T-helper 17 cell (primary cell): ENCODE measurements at places on chromosomes 7 and 10.
A peak's percentile ranks its signal among the peaks of the same experiment; 100 is the strongest.

- no peak for DNase-seq
Observed at GRCh38 chr7:131550846-131551245, 5.6 kb downstream of the PODXL start.

DNA sequence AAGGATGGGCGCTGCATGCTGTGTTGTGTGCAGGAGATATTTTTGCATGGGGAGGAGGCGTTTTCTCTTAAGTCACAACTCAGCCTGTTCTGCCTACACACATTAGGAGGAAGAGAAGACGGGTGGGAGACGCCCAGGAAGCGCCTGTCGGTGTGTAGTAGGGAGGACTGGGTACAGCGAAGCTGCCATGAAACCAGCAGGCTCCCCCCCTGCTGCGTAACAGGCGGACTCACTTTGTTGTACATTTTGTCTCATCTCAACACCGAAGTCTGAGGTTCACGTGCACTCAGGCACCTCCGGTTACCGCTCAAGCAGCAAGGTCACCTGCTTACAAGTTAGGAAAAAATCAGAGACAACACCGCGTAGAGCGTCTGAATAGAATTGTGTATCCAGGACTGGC is 56.3 kb downstream of the CRTAC1 start:
- DNase-seq: no peak

GRCh38 chr7:8378349-8379019 is 54.9 kb upstream of the NXPH1 start:
- no peak for DNase-seq

DNA sequence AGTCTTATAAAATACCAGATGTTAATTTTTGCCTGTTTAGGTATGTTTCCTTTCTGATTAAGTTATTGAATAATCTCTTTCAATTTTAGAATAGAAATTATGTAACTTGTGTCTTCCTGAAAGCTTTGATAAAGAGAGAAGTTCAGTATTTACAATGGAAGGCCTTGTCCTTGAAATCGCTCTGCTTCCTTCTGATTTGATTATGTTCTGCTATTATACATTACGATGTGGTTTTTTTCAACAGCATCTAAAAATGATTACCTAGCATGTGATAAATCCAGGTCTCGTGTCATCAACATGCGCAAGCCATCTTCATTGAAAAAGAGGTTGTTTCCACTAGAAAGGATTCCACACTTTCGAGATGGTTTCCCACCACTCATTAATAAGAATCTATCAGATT is 96.5 kb upstream of the SLC26A5 start:
- DNase-seq: no peak

DNA sequence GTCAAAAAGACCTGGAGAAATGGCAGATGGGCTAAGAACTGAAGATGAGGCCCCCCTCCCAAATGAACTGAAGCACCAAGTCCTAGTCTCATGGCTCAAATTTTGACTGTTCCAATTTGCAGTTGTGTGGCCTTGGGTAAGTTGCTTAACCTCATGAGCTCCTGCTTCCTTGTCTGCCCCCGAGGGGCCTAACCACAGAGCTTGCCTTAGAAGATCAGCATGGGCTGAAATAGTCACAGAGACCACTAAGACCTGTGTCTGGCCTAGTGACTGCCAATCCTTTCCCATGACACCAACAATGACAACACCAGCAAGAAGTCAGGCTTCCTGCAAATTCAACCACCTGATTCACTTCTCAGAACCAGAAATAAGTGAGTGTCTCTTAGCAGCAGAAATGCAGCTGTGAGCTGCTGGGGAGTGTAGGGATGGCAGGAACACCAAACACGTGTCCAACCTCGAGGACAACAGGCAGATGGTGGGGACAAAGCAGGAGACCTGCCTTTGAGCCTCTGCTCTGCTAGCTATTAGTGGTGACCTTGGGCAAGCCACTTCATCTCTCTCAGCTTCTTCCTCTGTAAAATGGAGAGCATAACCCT is 23.7 kb downstream of the CRHR2 start:
- DNase-seq: no peak

GRCh38 chr7:150740053-150740452 is 2.8 kb downstream of the GIMAP5 start:
- DNase-seq: no peak

DNA sequence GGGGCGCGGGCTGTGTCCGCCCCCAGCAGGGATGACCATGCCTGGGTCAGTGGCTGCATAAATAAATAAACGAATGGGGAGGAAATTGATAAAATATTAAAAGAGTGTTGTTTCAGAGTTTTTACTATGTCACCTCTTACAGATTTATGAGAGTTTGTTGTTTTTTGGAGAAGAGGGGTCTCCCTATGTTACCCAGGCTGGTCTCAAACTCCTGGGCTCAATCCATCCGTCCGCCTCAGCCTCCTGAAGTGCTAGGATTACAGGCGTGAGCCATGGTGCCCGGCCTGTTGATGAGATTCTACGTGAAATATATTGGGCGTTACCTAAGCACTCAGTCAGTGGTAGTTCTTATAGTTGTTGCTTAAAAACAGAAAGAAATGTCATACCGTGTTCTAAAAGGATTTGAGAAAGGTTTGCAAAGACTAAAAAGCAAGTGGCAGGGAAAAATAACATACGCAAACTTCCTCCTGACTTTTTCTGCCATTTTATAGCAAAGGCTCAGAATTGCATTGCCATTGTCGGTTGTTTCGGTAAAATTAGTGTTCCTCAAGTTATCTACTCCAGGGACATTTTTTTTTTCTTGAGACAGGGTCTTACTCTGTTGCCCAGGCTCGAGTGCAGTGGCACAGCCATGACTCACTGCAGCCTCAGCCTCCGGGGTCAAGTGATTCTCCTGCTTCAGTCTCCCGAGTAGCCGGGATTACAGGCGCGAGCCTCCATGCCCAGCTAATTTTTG is 39.5 kb upstream of the FOXK1 start:
- no peak for DNase-seq

DNA sequence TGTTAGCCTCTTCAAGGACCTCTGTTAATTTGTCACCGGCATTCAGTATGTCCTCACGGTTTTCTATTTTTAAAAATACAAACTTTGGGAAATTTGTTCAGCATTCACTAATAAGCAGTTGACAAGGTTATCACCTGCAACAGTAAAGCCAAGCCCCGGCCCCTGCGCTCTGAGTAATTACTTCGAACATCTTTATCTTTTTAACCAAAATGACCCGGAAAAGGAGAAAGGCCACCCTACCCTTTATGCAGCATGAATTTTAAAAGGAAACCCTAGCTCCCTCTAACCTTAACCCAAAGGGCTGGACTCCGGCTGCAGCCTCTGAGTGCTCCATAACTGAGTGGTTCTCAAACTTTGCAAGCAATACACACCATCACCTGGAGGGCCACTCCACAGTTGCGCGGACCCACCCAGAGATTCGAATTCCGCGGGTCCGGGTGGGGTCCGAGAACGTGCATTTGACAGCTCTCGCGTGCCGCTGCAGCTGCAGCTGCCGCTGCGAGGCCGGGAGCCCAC is 940 bp downstream of the NSMCE4A start:
- DNase-seq: no peak

GRCh38 chr10:128462844-128463243 is 336.6 kb upstream of the MKI67 start:
- DNase-seq: no peak

DNA sequence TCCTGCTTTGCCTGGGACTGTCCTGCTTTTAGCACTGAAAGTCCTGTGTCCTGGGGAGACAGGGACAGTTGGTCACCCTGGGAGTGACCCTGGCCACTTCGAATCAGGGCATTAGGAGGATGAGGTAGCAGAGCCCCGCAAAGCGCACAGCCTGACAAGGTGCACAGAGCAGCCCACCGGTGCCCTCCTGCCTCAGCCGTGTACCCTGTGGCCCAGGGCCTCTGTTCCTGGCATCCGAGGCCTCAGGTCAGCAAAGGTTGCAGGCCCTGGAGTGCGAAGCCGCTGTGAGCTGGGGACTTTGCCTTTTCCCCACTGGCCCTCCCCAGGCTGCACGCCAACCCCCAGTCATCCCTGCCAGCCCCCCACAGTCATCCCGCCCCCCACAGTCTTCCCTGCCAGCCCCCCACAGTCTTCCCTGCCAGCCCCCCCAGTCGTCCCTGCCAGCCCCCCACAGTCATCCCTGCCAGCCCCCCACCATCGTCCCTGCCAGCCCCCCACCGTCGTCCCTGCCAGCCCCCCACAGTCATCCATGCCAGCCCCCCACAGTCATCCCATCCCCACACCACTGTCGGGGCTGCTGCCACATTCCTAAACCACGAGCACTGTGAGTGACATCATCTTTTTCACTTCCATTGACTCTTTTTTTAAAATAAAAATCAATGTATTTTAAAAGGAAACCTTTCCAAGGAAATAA is 91.8 kb downstream of the RGS10 start:
- DNase-seq: no peak

- no peak for DNase-seq
Observed at GRCh38 chr10:123821136-123821535, 70.5 kb downstream of the CPXM2 start.

- DNase-seq: no peak
Observed at GRCh38 chr10:49096890-49097445, 18.4 kb downstream of the VSTM4 start.

DNA sequence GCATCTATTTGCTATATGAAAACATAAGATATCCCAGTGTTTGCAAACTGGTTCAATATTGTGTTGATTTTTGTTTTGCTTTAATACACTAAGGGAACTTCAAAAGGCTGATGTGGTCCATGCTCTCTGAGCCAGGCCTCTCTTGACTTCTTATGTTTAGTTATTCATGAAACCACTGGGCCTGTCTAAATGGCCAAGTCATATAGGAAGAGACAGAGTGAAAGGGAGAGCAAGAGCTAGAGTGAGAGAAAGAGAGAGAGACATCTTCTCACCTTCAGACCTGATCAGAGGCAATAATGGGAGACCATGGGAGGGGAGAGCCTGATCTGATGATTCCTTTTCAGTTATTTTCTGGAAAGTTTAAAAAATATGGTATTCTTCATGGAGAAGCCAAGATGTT is 6.1 kb upstream of the FAS start:
- no peak for DNase-seq

GRCh38 chr7:120053390-120053961 is 219.5 kb upstream of the KCND2 start:
- DNase-seq: no peak

GRCh38 chr7:80134536-80135308 is at the start of gene GNAI1:
TSS of gene GNAI1 (plus strand) at chr7:80134831. CDS start at chr7:80135161, 330 bp downstream.
- DNase-seq: no peak

GRCh38 chr10:97270523-97271154 is 21.8 kb downstream of the ARHGAP19 start:
- no peak for DNase-seq

GRCh38 chr10:117662126-117662525 is 119.6 kb downstream of the EMX2 start:
- no peak for DNase-seq

GRCh38 chr7:8147760-8148463 is 114.1 kb downstream of the ICA1 start:
- no peak for DNase-seq

GRCh38 chr7:123977081-123977480 is 52.0 kb downstream of the SPAM1 start:
- DNase-seq: no peak

DNA sequence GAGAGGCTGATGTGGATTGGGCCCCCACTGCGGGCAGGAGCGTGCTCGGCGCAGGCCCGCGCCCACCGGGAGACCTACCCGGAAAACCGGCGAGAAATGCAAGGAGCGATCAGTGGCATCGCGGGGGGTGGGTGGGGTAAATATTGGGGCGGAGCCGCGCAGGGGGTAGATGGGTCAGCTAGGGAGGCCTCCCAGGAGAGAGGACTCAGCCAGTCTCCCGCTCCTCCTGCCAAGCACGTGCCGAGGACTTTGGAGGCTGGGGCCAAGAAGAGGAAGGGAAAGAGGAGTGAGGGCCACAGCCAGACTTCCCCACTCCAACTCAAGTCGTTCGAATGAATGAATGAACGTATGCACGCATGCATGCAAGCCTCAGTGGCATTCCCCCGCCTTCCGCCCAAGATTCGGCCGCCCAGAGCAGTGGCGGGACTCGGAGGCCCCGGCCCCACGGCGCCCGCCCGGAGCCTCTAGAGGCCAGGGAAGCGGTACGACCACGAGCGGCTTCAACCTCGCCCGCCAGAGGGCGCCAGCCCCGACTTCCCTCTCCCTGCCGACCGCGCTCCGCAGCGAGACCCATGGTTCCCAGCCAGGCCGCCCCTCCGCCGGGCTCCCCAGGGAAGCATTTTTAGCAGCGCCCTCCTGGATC is 3.6 kb downstream of the NPM3 start:
- peak; percentile 83 for DNase-seq

DNA sequence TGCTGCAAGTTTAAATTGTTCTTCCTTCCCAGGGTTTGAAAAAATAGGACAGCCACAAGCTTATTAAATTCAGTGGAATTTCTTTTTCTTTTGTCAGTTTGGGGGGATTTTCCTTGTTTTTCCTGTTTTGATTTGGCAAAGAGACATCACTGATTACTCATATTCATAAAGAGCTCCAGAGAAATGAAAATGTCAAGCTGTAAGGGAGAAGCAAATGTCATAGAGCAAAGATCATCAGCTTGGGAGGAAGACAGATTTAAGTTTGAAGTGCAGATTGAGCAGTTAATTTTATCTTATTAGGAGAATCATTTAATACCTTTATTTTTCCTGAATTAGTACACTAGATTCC is 255.8 kb upstream of the PHYHIPL start:
- no peak for DNase-seq

- no peak for DNase-seq
Observed at GRCh38 chr10:123236126-123236525, 81.9 kb downstream of the BUB3 start.

- no peak for DNase-seq
Observed at GRCh38 chr7:114534953-114535352, 120.3 kb downstream of the FOXP2 start.

DNA sequence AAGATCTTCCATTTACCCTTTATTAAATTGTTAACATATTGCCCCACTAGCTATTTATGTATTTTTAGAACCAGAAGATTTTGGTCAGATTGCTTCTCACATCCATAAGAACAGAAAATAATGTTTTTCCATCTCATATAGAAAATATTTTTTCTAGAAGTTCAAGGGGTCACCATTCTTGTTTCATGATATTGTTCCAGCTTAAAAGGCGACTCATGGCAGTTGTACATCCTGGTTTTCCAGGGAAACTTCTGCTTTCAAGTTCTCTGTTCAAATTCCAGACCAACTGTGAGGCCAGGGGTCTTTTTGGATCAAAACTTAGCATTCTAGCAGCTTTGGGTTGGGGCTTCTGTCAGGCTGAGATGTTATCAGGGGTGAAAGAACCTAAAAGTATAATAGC is 84.4 kb downstream of the LRRC4 start:
- DNase-seq: no peak

GRCh38 chr10:118771976-118772375 is 17.2 kb upstream of the CACUL1 start:
- DNase-seq: no peak

- DNase-seq: no peak
Observed at GRCh38 chr10:128465697-128466096, 339.5 kb upstream of the MKI67 start.

DNA sequence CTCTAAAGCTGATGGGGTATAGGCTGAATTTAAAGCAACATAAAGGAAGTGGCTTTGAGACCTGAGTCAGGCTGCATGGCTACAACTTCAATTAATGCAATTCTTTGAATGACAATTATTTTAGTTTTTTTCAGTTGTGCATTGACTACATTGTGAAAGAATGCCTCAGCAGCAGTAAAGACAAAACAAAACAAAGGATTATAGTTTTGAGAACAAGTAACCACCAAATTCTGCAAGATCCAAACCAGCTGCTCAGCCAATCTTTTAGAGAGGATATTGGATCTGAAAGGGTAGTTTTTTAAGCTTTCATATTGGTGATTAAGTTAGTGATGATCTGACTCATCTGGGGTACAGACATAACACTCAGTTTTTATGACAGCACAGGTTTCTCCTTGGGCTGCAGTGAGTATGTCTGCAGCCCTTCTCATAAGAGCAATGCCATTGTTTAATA is 40.6 kb upstream of the ABCA13 start:
- DNase-seq: no peak
